ENCODE measurements at places on chromosomes 3 and 15.

DNA sequence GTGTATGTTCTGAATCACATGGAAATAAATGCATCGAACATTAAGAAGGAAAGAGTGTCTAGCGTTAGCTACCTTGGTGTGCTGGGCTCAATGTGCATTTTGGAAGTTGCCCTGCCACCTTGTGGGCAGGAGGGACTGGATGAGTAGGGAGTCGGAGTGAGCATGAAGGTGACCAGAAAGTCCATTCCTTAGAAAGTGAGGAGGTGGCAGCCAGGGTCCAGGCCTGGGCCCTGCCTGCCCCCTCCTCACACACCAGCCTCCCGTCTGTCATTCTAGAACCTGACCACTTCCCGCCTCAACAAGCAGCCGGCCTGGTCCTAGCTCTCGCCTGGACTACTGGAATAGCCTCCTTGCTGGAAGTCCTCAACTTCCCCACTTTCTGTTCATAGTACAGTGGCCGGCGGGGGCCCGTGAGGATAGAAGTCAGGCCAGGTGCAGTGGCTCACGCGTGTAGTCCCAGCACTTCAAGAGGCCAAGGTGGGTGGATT lies 10.2 kb upstream of the GATA2 start:
- no peak for DNase-seq

- no peak for DNase-seq
These were observed 21.8 kb downstream of the CAND2 start for GRCh38 chr3:12818273-12818672.

DNA sequence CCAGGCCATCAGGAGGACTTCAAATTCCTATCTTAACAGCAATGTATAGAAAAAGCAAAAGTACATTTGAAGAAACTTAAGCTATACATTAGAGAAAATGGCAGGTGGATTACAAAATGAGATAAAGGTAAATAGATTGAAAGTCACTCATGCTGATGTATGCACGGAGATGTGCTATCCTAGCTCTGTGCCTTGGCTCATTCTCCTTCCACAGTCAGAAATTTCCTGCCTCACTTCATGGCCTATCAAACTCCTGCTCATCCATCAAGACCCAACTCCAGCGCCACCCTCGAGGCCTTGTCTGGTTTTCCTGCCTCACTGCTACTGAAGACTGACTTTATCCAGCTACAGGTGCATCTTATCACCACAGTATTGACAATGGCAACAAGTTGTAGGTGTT lies 72.9 kb downstream of the NSMCE3 start:
- DNase-seq, result no peak

DNA sequence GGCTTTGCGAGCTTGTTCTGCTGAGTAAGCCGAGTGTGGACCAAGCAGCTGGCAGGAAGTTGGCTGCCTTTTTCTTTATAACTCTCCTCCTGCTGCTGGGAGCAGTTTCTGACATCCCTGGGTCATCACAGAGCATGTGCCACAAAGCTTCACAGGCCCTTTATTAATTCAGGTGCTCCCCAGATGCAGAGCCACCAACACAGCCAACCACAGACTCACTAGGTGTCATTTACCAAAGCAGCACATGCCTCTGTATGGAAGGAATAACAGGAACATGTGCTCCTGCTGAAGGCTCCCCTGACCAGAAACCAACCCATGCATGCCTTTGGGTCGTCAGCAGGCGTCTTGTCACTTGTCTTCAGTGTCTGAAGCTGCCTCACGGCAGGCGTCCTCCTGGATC lies 152.5 kb downstream of the ADAMTS17 start:
- no peak for DNase-seq

- no peak for DNase-seq
These were observed 653.9 kb downstream of the RBMS3 start for GRCh38 chr3:29934751-29935150.

GRCh38 chr3:61666615-61667330 lies 105.4 kb downstream of the PTPRG start:
- DNase-seq, result no peak

- no peak for DNase-seq
These were observed 533.3 kb downstream of the NSUN3 start for GRCh38 chr3:94596141-94596540.

DNA sequence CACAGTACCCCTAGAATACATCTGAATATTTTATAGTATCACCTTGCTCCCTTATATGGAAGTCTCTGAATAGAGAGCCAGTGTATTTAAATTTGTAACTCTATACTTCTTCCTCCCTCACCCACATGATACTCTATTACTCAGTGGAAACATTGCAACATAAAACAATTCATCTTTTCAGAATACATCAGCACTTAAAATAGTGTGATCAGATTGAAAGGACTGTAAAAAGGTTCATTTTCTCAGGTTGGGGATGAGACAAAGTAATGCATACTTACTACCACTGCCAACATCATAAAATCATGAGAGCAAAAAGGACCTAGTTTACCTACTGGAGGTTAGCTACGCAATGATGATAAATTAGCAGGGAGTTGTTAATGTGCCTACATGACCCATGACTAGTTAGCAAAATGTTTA lies 13.8 kb upstream of the THRB start:
- DNase-seq, result no peak

GRCh38 chr3:195075199-195075940 lies 195.6 kb downstream of the XXYLT1 start:
- DNase-seq, result no peak
